ENCODE measurements at places on chromosomes 1 and 21.

DNA sequence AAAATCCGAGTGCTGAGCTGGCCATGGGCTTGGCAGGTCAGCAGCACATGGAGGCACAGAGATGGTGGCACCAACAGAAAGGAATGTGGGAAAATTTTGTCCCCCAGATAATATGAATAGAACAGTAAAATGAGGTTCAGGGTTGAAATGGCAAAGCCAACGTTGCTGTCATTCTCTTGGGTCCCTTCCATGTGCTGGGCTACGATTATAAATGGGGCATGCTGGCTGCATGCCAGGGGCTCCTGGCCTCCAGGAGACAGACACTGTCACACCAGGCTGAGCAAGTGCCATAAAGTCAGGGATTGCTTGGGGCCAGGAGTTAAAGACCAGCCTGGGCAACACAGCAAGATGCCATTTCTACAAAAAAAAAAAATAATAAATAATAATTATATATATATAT, 77.1 kb downstream of the TOMM20 start:
- DNase-seq: no peak

GRCh38 chr1:194338241-194338948, 1152.0 kb upstream of the B3GALT2 start:
- no peak for DNase-seq

DNA sequence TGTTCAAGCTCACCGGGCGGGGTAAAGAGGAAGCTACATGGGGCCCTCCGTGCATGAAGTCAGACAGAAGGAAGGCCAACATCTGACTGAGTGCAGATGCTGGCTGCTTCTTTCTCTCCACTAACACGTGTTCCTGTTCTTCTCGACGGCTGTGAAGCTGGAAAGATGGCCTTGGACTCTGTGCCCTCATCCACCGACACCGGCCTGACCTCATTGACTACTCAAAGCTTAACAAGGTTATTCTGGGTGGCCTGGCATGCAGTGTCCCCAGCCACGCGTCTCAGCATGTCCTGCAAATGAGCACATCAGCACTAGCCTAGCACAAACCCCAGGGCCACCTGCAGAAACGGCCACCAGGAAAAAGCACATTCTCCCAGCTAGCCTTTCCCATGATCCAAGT, 41.2 kb downstream of the ACTN2 start:
- DNase-seq: no peak

- no peak for DNase-seq
Measured at GRCh38 chr21:36211660-36212512, 55.3 kb downstream of the DOP1B start.

- no peak for DNase-seq
Measured at GRCh38 chr1:38817267-38818174, 42.1 kb downstream of the RRAGC start.

DNA sequence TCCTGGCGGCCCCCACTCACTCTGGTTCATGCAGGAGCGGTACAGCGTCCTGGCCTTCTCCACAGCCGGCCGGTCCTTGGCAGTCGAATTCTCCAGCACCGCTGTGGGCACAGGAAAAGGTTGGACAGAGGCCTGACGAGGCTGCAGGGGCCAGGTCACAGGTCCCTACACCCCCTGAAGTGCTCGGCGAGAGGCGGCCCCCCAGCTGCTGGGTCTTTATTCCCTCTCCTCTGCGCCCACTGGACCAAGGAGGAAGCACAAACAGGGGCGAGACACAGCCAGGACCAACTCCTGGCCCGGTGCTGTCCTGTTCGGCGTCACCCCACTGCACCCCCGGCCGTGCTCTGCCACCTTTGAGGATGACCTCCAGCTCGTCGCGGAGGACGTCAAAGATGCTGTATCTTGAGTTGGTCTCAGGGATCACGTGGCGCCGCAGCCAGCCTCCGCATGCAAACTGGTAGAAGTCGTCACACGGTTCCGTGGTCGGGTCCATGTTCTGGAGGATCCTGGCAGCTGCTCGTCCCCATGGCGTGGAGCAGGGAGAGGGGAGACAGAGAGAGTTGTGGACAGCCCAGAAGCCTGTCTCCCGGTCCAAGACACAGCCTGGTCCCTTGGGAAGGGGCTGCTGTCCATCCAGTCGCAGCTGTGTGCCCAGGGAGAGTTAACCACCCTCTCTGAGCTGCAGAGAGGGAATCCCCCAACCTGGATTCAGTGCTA, 22.9 kb downstream of the PRXL2B start:
- DNase-seq: no peak

DNA sequence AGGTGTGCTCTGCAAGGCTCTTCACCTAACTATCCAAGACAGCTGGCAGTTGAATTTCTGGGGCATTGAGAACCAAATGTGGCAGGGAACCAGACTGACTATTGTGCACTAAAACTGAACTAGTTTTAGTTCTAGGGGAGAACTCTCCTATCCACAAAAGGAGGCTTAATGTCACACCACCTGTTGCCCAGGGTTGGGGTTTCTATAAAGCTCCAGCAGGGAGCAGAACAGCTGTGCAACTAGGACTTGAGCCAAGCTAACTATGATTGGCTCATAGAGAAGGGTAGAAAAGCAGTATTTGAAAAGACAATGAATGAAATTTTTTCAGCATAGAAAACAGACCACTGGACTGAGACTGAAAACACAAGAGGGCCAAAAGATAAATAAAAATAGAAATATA, 53.3 kb upstream of the FGGY start:
- no peak for DNase-seq

- no peak for DNase-seq
Measured at GRCh38 chr1:103517380-103518047, 8.0 kb upstream of the RNPC3 start.

DNA sequence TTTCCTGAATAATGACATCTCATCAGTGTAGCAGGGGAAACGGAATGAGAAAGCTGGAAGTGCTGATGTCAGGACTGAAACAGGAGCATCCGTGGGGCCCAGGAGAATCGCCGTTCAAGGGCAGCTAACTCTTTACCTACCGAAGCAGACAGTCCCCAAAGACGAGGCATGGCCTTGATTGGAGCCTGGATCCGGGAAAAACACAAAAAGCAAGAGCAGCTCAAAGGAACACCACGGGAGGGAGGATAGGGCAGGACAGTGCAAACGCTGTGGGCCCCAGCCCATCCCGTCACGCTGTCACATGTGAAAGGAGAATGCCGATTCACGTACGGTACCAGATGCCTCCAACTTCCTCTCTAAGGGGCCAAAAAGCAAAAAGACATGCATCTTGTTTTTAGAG, 34.9 kb downstream of the WNT9A start:
- DNase-seq: no peak

DNA sequence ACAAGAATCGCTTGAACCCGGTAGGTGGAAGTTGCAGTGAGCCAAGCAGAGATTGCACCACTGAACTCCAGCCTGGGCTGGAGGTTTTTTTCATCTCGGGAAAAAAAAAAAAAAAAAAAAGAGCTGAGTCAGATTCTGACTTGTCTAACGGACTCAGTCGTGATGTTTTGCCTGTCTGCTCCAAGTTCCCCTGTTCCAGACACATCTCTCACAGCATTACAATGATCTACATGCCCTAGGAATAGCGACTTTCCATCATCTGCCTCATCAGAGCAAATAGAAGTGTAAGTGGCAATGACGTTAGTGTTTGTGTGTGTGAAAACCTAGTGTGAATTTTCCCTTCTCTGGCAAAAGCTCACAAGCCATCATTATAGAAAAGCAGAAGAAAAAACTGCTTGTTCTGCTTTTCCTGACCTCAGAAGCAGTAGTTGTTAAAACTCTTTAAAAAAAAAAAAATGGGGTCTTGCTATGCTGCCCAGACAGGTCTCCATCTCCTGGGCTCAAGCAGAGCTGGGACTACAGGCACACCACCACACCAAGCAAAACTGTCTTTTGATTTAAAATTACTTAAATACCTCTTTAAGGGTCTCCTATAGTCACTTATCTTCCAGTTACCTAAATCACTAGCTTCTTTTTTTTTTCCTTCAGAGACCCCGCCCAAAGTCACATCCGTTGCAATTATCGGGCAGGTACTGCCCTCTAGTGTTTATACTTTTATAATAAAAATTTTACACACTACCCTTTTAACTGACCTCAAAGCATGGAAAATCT, 37.3 kb downstream of the PLEKHO1 start:
- DNase-seq: no peak

DNA sequence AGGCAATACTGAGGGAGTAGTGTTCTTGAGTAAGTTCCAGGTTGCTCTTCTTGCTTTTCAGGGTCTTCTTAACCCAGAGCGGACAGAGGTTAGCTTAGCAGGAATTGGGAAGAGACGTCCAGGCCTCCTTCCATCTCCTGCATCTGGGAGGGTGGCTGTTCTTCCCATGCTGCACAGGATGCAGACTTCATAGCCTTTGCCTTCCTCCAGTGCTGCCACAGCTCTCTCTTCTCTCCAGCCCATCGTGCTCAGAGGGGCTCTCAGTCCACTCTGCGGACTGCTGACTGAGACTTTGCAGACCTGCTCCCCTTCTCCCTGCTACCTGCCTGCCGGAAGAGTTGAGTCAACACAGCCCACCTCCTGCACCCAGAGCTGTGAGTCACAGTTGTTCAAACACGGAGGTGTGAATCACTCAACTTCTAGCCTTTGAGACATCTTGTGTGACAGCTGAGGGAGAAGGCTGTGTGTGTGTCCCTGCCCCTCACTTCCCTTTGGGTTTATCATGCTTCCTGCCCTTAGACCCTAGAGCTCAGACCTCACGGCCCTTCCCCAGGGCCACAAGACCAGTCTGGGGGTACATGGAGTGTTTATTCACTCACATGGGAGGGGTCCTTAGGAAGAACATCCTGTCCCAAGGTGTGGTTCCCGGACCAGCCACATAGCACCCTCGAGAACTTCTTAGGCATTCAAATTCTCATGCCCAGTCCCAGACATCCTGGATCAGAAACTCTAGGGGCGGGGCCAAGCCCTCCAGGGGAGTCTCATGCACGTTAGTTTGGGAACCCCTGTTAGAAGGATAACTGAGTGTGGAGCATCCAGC, 158.3 kb upstream of the CACNA1E start:
- peak; percentile 13 for DNase-seq

DNA sequence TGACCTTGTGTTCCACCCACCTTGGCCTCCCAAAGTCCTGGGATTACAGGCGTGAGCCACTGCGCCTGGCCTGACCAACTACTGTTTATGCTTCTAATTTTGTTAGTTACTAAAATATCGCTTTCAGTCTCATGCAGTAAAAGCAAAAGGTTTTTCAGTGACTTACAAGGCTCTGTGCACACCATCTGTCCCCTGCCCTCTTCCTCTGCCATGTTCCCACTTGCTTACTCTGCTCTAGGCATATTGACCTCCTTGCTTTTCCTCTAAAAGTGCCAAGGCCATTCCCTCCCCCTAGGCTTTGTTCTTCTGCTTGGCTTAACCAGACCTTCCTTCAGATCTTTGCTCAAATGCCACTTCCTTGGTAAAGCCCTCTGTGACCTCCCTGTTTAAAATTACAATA, 276.9 kb downstream of the KIF26B start:
- DNase-seq: no peak

DNA sequence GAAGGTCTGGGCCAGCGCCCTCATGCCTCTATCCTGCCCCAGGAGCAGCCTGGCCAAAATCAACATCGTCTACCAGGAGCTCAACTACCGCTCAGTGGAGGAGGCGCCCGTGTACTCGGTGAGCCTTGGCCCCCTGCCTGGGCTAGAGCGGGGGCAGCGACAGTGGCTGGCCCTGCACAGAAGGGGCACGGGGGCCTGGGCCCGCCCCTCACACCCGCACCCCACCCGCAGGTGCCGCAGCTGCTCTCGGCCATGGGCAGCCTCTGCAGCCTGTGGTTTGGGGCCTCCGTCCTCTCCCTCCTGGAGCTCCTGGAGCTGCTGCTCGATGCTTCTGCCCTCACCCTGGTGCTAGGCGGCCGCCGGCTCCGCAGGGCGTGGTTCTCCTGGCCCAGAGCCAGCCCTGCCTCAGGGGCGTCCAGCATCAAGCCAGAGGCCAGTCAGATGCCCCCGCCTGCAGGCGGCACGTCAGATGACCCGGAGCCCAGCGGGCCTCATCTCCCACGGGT, 10.8 kb downstream of the SCNN1D start:
- DNase-seq: no peak

DNA sequence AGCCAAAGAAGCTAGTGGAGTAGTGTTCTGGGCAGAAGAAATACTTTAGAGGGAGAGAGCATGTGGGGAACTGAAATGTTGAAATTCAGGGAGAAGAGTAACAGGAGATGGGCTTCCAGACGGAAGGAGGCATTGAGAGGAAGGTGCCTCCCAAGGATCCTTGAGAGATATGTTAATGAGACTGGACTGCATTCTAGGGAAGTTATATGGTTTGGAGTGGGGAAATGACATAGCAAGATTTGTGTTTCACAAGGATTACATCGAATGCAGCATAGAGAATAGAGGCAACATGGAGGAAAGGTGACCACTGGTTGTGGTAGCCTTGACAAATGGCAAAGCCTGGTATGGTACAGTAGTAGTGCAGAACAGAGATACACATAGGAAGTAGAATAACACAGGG, 160.5 kb upstream of the HMCN1 start:
- no peak for DNase-seq

- no peak for DNase-seq
Measured at GRCh38 chr1:153848805-153849204, 73.6 kb downstream of the SLC27A3 start.

- DNase-seq: no peak
Measured at GRCh38 chr1:44016890-44017400, 14.3 kb downstream of the SLC6A9 start.

DNA sequence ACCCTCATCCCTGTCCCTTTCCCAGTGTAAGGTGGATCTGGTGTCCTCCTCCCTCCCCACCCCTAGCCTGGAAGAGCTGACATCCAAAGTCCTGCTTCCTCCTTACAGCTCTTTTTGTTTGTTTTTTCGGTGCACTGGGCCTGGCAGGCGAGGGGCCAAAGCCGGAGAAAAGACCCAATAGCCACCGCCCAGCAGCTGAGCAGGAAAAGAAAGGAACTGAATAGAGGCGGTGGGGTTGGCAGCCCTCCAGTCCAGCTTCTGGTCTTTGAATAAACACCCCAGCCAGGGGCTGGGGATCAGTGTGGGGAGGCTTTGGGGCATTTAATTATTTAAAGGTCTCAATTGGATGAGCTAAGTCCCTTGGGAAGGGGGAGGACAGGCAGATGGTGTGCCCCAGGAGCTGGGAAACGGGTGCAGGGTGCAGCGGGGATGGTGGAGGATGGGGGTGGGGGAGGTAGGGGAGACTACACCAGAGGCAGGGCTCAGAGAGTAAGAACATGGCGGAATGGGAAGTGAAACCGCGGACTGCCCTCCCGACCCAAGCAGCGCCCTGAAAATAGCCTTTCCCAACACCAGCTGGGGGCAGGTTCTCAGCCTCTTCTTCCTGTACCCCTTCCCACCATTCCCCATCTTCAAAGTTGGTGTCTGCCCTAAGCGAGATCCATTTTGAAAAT, 20.2 kb downstream of the BTG2 start:
- no peak for DNase-seq

DNA sequence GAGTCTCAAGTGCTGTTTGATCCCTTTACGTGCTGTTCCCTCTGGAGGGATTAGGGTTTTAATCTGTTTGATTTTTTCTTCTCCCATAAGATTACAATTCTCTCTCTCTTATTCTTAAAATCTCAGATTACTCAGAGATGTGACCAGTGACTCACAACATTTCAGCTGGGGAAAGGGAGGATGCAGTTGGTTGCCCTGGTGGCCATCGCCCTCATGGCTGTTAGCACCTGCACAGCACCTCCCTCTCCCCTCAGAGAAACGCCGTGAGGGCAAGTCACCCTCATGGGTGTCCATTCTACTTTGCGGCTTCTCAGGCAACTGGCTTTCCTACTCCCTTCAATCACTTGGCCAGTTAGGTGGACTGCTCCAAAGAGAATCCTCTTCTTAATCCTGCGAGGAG, 42.4 kb upstream of the KCNA3 start:
- DNase-seq: no peak
